Kasumi-1 (cell line): ENCODE measurements at places on chromosomes 7 and 10.

DNA sequence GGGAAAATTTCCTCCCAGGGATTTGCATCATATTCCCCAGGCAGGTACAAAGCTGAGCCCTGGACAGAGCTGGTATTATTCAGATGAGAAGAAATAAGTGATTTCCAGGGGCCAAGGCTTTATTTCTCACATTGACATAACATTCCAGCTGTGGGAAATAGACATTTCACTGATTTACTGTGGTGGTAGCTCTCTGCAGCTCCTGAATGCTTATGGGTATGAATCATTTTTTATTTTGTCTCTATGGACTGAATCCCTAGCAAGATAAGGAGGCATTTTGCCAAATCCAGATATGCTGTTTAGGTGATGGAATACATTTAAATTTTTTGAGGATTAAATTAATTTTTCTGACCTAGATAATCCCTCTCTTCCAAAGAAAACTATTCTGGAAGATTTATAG lies 97.9 kb downstream of the MTPN start:
- DNase-seq: no peak

- no peak for DNase-seq
These were observed 183.0 kb downstream of the DNAJB6 start for GRCh38 chr7:157519798-157520244.

GRCh38 chr10:3248526-3249306 lies 76.1 kb upstream of the PITRM1 start:
- peak; percentile 8 for DNase-seq

DNA sequence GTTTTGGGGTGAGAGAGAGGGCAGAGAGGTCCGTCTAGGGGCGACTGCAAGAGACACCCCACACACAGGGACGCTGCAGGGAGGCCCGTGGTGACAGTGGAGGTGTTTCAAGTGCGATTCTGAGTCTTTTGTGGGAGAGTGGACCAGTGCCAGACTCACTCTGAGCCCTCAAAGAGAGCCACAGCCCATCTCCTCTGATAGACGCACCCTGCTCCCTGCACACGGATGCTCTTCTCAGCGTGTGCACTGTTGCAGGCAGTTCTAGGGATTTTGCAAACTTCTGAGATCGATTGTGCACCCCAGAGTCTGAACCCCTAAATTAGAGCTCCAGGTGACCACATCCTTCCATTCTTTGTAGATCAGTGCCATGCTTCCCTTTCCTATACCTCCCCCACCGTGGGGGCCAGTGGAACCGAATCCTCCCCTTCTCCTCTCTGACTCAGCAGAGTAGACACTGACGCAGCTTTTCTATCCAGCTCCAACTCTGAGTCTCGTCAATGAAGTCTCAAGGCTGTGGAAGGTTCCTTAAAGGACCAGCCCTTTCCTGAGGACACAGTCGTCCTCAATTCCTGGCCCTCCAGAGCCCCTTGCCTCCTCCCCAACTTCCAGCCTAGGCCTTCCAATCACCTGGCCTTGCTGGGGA lies 83.8 kb downstream of the TMEM130 start:
- DNase-seq: no peak

DNA sequence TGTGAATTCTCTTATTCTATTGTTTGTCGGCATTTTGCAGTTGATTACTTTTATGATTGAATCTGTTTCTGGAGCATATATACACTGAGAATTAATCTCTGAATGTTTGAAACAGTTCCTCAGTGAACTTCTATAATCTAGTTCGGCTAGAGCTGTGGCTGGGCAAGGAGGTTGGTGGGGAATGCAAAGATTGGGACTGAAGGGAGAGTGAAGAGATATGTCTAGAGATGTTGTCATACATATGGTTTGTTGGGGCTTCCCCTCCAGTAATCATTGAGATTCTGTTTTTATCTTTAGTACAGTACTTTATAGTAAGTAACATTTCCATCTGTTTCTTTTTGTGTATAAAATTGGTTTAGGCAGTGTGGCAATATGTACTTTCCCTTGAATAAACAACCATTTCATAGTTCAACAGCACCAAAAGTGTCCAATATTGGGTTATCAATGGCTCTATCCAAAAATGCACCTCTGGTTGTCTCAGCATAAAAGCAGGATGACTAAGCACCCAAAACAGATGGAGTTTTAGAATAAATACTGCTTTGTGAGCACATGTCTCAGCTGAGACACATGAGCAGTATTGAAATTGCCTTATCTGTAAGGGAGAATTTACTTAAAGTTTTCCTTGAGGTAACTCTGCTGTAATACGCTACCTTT lies 36.7 kb downstream of the WAC start:
- DNase-seq: no peak

GRCh38 chr7:68573271-68574005 lies 1024.8 kb upstream of the AUTS2 start:
- DNase-seq: no peak

- DNase-seq: no peak
These were observed 61.1 kb upstream of the PCGF5 start for GRCh38 chr10:91159254-91159783.
